ENCODE measurements at places on chromosomes 16 and 17.
A peak's percentile ranks its signal among the peaks of the same experiment; 100 is the strongest.

DNA sequence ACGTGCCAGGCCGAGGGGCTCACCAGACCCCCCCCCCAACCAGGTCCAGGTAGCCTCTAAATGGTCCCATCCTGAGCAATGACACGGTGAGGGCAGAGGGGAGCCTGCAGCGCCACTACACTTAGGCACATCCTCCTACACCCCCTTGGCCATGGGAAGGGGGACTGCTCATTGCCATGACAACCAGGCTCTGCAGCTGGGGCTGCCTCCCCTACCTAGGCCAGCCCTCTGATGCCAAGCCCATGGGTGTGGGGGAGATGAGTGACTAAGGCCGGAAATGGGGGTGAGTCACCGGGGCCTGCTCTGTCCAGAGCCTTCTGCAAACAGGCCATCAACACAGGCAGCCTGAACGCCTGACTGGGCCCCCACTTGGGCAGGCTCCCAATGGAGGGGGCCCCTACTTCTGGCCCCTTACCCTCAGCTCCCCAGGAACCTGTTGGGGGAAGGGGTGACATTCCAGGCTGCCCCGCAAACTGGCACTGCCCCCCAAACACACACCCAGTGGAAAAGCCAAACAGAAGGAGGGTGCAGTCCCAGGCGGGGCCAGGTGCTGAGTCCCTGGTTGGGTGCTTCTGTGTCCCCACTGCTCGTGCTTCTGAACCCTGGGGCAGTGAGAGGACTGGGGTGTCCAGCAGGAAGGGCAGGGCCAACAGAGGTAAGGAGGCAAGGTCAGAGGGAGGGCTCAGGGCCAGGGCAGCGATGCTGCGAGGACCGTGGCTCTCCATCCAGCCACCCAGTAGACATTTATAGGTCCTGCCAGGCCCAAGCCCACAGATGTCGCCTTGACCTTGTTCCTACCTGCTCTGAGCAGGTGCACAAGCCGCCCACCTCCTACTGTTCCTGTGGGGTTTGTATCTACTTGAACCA, 8.2 kb downstream of the PLCD3 start:
- DNase-seq, result peak; percentile 82

DNA sequence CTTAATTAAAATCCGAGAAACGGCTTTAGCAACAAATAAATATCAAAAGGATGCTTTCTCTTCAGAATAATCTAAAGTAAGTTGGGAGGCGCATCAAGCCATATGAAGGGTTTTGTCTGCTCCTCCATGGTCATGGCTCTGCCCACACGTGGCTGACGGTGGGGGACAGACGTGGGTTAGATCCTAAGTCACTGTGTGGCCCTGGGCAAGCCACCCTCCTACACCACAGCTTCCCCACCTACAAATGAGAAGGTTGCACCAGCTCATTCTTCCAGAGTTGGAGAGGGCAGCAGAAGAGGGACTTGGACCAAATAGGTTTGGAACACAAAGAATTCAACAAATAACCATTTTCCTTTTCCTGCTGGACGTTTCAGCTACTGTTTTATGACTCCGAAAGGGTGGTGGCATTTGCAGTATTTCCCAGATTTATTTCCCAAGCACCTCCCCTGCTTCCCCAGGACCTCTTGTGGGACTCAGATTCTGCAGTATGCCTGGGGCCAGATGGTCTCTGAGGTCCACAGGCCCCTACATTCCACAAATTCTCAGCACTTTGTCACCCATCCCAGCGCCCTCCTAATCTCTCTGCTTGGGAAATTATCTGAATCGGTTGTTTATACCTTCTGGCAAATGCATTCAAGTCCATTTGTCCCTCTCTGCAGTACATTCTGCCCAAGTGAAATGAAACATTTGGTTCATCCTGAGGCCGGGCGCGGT, 17.8 kb downstream of the LRRC75A start:
- DNase-seq, result peak; percentile 45

DNA sequence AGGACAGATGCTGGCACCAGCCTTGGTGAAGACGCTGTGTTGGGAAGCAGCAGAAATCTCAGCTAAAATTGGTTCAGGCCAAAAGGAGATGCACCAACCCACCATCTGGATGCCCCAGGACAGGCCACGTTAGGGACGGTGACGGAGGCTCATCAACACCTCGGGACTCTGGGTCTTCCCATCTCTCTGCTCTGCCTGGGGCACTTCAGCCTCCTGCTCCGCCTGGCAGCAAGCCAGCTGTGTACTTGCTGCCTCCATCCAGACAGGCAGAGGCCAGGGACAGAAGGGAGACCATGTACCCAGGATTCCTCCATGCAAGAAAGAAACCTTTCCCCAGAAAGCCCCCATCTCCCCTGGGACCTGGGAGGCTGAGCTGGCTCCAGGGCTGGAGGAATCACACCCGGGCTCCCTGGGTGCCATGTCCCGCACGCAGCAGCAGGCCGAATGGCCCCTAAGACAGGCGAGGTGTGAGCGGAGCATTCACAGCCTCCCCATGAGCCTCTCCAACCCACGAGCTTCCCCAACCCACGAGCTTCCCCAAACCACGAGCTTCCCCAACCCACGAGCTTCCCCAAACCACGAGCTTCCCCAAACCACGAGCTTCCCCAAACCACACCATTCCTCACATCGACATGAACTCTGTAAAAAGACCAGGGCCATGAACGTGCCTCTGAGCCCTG, 274.5 kb downstream of the C16orf95 start:
- no peak for DNase-seq

- peak; percentile 90 for DNase-seq
Measured at GRCh38 chr17:44002141-44002848, 2.1 kb upstream of the NAGS start.

- DNase-seq, result no peak
Measured at GRCh38 chr17:43354371-43354770, 44.4 kb upstream of the ARL4D start.

- DNase-seq, result no peak
Measured at GRCh38 chr17:7515911-7516610, 31.9 kb downstream of the POLR2A start.

DNA sequence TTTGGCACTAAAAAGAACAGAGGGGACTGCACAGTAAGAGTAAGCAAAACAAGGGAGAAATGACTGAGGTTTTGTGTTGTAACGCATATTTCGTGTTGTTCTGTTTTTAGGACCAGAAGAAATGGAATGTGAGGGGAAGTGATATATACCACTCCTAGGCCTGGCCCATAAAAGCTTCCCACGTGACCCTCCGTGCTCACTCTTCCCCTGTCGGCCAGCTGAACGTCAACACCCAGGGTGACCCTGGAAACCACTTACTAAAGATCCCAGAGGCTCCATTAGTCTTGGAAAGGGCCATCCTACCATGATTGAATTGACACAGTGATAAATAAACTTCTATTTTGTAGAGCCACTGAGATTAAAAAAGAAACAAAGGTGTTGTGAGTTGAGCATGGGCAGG, 79.8 kb downstream of the HELZ start:
- DNase-seq, result peak; percentile 4

DNA sequence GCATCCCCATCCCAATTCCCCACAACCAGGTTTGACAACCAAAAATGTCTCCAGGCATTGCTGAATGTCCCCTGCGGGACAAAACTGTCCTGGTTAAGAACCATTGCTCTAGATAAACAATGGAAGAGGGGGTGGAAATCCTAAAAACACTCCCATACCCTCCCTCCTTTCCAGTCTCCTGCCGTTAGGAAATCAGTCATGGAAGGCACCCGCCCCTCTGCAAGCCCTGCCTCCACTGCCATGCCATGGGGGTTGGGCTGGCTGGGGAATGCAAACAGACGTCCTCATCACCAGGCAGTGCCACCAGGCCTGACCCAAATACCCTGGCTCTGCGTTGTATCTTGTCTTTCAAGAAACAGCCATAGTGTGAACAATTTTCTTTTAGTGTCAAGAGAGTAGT, 57.5 kb downstream of the CYTH1 start:
- no peak for DNase-seq

DNA sequence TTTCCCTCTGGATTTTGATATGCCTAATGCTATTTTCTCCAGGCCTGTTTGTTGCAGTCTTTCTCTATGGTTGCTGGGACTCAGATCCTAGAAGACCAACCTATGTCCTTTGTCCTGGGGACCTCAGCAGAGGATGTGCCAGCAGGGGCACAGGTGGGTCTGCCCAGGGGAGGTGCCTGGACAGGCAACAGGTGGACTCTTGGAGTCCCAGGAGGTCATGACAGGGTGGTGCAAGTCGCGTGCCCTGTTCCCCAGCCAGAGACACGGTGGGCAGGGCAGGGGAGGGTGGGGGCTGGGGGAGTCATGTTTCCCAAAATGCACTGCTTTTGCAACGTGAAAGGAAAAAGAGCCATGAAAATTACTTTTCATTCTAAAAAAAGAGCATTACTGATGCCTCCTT, 26.3 kb upstream of the PLLP start:
- DNase-seq, result no peak

DNA sequence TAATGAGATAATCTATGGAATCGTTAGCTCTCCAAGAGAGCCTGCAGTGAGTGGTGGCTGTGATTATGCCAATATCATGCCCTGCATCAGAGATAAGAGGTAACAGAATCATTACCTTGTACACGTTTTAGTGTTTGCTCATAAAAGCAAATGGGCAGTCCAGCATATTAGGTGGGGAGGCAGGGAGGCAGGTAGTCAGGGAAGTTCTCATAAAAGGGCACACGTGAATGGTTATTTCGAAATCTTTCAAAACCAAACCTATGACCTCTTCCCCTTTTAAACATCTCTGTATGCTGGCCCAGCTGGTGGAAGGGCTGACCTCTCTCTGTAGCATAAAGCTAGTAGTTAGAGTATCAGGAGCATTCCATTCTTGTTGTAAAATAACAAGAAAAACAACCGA, 51.7 kb downstream of the VAT1L start:
- no peak for DNase-seq

DNA sequence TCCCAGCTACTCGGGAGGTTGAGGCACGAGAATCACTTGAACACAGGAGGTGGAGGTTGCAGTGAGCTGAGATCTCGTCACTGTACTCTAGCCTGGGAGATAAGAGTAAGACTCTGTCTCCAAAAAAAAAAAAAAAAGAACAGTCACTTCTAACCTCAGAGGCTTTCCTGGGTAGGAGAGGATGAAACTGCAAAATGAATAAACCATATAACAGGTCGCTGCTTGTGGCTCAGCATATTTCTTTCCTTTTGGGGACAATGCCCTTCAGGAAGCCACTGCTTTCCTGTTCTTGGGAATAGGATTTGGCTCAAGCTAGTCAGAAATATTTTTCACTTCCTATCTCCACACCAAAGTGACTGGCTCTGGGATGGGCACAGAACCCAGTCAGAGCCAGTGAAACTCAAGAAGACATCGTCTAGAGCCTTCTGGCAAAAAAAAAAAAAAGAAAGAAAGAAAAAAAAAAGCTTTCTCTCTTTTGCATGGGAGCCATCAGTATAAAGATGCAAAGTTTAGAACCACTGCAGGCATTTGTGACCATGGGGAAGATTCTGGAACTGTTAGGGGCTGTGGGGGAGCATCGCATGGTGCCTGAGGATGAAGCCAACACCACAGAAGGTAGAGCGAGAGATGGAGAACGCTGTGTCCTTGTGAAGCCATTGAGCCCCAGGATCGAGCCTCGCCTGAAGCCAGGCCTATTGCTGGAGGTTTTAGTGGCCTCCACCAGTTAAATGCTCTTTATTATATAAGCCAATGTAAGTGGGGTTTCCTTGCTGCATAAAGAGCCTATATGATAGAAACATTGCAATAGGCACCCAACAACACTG, 71.8 kb upstream of the MRTFB start:
- DNase-seq, result no peak

GRCh38 chr17:38466346-38467315, 38.4 kb downstream of the ARHGAP23 start:
- no peak for DNase-seq

DNA sequence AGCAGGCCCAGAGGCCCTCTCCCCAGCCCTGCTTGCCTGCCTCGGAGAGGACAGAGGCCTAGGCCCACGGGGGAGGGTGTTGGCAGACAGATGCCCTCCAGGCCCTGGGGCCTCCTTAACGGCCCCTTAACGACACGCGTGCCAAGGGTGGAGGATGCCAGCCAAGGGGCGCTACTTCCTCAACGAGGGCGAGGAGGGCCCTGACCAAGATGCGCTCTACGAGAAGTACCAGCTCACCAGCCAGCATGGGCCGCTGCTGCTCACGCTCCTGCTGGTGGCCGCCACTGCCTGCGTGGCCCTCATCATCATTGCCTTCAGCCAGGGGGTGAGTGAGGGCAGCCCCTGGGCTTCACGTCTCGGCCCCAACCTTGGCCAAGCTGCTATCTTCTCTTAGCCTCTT, 21.7 kb downstream of the ADCY7 start:
- no peak for DNase-seq

- DNase-seq, result no peak
Measured at GRCh38 chr17:50055055-50055425, 870 bp upstream of the ITGA3 start.

DNA sequence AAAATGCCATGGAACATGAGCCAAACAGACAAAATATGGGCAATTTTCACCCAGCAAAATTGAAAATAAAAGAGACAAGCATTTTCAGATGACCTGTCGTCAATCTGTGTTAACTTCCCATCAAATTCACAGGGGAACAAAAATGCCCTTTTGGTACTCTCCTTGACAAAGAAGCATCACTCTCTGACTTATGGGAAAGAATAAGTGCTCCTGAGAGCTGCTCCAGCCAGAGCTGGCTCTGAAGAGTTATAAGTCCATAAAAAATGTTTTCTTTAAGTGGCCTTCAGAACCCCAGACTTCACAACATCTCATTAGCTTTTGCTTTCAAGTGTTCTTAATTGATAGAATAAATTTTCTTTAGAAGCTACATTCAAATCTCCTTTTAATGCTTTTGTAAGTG, 721.4 kb upstream of the GOT2 start:
- DNase-seq, result no peak

DNA sequence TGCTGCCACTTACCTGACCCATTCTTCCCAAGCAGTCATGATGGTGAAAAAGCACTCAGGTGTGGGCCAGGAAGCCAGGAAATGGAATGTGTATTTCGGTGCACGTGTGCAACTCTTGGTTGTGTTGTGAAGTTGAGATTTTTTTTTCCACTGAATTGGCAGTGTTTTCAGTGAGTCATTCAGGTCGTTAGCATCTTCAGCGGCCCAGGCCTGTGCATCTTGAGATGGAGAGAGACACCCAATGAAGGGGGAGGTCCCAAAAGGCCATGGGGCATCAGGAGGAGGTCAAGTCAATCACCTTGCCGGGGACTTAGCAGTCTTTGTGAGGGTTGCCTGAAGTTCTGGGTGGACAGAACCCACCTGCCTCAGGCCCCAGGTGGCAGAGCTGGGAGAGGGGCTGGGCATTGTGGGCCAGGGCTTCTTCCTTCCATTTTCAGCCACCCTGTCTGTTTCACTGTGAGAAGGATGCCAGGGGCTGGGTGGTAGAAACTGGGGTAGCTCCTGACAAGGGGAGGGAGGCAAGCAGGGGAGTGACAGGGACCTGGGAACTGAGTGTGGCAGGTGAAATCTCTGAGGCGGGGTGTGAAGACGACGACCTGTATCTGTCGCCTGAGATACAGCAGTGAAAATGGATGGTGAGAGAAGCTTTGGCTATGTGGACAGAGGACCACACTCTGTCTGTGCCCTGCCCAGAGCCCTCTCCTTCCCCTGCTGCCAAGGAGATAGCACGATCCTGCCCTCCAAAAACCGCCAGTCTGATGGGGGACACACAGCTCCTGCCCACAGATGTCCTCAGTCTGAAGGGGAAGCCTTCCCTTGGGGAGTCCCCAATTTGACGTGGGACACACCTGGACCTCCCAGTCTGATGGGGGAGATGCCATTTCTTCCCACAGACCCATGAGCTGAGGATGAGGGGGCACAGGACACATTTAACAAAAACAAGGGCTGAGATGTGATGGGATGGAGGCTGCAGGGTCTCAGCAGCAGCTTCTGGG, 11.9 kb downstream of the TBKBP1 start:
- no peak for DNase-seq
